ENCODE measurements at places on chromosomes 13 and 19. TPM values are rescaled to one million over a fixed set of nuclear protein-coding genes. Genes with fewer than 3 reads are reported as not detected.

DNA sequence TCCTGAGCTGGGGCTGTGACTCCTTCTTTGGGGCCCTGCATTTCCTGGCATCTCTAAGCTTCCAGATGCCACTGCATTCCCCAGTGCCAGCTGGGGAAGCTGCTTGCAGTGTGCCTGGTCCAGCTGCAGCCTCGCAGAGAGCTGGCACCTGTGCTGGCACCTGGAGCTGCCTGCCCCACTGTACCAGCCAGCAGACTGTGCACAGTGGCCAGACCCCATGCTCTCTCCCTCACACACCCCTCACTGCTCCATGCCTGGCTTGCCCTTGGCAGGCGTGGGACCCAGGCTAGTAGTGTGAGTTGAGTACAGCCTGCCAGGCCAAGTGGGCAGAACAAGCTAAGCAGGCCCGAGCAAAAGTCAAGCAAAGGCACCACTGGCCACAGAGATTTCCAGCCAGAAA is 327.5 kb downstream of the NDFIP2 start:
- no peak for DNase-seq

GRCh38 chr19:42468273-42468796 is 25.6 kb upstream of the CXCL17 start:
- DNase-seq = peak; percentile 32

DNA sequence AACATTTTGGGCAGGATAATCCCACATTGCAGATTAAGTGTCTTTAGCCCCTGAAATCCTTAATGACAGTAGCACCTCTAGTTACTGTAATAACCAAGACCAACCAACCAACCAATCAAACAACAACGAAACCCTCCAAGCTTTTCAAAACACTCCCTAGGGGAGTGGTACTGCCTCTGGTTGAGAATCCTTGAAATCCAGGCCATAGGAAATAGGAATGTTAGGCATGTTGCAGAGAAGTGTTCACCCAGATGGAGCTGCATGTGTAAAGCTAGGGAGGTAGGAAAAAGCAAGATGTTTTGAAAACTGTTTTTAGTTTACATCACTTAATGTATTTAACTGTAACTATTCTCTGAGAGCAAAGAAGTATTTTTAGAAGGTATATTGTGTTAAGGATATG is 4.5 kb downstream of the LACC1 start:
- no peak for DNase-seq

DNA sequence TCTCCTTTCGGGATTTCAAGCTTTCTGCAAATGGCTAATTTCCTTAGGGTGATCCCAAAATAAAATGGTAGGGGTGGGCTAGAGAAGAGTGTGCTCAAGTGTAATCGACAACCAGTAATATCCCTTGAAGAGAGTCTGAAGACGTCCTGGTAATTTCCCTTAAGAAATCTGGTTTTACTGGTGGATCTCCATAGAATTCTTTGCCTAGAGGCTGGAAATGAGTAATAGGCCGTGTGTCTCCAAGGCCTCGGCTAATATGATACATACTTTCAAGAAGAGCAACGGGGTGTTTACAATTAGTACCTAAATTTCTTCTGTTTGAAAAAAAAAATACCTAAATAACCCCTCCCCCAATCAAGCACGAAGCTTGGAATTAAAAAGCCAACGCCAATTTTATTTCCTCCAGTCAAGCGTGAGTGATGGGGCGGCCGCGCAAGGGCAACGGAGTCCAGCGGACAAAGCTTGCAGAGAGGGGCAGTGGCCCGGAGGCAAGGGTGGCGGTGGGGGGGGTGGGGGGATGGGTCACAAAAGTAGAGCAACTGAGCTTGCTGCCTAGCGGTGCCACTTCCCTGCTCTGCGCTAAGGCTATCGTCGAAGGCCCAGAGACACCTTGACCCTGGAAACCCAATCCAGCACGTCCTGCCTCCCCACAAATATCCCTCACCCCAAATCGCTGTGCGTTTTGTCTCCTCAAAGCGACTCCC is 7.8 kb downstream of the SOX21 start:
- no peak for DNase-seq

- no peak for DNase-seq
Measured at GRCh38 chr13:109156181-109156935, 526.9 kb downstream of the MYO16 start.

- no peak for DNase-seq
Measured at GRCh38 chr19:55546822-55547614, 1.7 kb upstream of the SBK3 start.

- no peak for DNase-seq
Measured at GRCh38 chr13:43761616-43762315, 25.0 kb downstream of the ENOX1 start.

ATXN8OS gene
- polyA plus RNA-seq = not detected

DNA sequence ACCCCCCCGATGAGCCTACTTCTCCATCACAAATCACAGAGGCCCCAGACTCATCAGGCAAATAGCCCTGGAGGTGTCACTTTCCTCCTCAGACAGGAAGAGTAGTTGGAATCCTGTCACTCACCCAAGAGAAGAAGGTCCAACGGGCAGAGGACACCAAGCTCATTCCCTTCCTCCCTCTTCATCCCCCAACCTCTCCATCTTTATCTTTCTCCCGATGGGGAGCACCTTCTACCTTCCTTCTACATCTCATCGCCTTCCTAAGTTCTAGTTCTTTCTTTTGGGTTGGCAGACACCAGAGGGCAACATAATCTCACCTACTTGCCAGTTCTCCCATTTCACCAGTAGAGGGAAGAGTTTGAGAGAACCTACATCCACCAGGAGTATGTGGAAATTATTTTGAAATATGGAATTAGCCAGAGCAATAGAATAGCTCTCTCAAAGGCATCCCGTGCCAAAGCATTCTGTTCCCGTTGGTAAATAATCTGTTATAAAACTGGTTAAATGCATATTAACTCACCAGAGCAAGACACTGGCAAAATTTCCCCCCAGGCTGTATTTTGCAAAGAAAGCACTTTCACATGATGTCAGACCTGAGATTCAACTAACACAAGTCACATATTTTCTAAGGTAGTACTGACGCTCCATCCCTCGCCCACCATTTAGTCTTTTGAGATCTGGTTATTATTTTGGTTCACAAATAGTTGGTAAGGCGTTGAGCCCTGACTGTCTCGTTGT is 55.0 kb downstream of the ZIC5 start:
- no peak for DNase-seq

ANKRD24 gene
- 0.02 TPM for polyA plus RNA-seq

ZNF724 gene
- 2.6 TPM for polyA plus RNA-seq

ZNF30 gene
- polyA plus RNA-seq = 4.1 TPM

- no peak for DNase-seq
Measured at GRCh38 chr13:98632961-98633360, 56.1 kb upstream of the STK24 start.
